SJCRH30 (cell line): ENCODE measurements at places on chromosomes 5 and 9.

GRCh38 chr5:177524539-177524900 lies 7.8 kb upstream of the DDX41 start:
- no peak for DNase-seq

GRCh38 chr9:5195463-5195862 lies 10.0 kb upstream of the INSL6 start:
- DNase-seq: no peak

GRCh38 chr9:77648234-77649108 lies at the start of gene GNA14:
GNA14 (minus strand) TSS chr9:77648322; CDS start chr9:77647793, 529 bp downstream.
- DNase-seq: no peak

DNA sequence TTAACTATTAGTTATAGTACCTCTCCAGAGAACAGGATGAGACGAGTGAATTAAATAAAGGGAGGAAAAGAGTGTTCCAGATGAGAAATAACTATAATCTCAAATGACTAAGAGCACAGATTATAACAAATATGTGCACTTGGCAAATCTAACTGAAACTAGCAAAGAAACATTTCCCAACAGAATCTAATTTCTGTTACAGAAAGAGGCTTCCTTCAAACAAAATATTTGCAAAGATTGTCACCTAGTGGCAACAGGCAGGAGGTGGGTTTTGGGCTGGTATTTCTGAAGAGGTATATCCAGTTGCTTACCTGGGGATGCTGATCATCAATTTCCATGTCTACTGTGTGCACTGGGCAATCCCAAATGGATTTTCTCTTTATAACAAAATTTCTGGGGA lies 5.6 kb upstream of the SPDL1 start:
- no peak for DNase-seq

GRCh38 chr9:129664746-129665388 lies 580 bp upstream of the PRRX2 start:
- DNase-seq: no peak

- DNase-seq: no peak
Observed at GRCh38 chr5:115838885-115839518, 2.4 kb downstream of the ATG12 start.

DNA sequence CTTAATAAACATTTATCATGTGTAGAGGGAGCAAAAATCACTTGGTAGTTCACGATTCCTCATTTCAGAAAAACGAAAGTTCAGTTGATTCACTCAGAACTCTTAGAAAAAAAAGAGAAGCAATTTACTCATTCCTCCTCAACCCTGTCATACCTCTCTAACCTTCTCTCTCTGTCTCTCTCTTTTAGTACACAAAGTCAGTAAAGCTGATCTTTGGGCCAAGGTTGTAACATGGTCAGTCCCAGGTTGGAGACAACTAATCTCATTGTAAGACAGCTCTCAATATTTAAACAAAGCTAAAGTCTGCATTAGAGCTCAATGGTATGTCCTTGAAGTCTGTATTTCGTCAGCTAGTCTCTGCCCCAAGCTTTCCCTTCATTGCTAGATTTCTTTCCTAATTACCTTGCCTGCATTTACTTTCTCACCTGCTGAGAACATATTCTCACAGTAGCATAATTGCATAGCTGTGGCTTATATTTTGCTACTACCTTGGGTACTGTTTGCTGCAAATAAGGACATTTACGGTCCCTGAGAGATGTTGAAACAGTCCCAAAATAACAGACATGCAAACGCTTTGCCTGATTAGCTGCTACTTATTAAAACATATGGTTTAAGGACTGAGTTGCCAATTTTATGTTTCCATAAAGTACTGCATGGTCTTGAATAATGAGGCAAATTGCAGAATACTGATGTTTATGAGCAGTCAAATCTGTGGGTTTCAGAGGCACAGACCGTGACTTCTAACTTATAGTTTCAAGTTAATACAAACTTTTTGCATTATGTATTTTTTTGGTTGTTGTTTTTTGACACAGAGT lies 138.3 kb downstream of the GPBP1 start:
- DNase-seq: no peak

DNA sequence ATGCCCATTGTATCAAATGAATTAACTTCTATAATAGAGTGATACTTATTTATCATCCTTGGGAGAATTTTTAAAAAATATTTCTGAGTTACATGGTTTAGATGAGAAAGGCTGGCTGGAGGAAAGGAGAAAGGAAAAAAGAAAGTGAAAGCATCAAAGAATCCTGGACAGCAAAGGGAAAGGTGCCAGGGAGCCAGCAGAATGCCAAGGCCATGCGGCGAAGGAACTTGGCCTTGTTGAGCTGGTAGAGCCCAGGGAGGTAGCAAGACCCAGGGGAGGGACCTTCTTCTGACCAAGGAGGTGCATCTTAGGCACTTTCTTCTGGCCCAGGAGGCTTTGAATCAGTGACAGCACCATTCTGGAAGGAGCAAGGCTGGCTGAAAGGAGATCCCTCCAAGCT lies 240.5 kb downstream of the ENC1 start:
- DNase-seq: no peak

DNA sequence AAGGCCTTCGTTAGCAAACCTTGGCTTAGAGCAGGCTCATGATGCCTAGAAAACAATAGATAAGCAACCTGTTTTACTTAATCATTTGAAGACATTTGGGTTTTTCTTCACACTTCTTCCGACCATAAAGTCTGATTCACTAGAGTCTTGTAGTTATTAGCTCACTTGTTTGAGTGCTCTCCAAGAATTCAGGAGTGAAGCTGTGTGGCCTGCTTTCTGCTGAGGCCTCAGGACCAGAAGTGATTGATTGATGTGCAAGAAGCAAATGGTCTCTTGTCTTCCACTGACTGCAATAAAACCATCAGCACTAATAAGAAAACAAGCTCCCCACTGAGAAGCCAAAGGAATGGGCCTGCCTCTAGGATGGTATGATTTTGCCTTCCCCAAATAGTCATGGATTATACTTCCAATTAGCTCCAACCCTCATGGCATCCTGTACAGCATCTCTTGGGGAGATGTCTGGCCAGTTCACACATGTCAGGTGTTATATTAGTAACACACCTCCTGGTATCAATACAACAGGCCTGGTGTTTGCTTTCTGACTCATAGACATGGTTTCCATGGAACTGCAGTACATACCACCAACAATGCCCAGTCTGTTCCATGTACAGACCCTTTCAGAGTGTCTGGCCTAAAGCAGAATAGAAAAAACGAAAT lies 317.6 kb downstream of the CWC27 start:
- no peak for DNase-seq

- no peak for DNase-seq
Observed at GRCh38 chr9:70539001-70539400, 124.5 kb upstream of the KLF9 start.

- DNase-seq: no peak
Observed at GRCh38 chr5:160451281-160451680, 29.6 kb downstream of the PTTG1 start.

GRCh38 chr9:119283078-119283794 lies 86.0 kb downstream of the BRINP1 start:
- DNase-seq: no peak

DNA sequence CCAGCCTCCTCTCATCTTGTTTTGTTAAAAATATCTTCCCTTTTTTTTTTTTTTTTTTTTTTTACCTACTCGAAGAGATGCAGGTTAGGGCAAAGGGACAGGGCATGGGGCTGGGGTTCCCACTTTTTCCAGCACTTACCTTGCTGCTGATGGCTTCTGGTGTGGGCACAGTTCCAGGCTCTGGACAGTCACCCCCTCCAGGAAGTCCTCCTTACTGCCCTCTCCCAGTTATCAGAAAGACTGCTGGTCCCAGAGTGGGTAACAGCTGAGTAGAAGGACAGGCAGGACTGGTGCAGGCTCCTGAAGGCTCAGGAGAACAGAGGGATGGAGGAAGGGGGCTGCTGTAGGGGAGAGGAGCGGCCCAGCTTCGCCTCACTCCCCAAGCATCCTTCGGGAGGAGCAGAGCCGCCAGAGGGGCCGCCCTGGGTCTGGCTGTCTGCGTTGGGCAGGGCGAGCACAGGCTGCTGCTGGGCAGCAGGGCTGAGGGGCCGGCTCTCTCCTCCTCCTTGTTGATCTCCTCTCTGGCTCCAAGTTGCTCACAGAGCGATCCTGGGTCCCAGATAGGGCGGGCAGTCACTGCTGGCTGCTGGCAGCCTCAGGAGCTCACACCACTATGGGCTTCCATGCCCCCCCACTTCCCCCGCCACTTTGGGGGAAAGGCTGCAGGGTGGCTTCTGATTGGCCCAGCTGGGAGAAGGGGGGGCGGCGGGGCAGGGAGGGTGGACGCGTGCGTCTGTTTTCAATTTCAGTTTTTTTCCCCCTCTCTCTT lies at the start of gene PDGFRB:
TSS of gene PDGFRB (minus strand) at position 588 of the 769 bp plus-strand sequence. CDS start 18,798 bp downstream, outside the sequence.
- DNase-seq: peak; percentile 89

DNA sequence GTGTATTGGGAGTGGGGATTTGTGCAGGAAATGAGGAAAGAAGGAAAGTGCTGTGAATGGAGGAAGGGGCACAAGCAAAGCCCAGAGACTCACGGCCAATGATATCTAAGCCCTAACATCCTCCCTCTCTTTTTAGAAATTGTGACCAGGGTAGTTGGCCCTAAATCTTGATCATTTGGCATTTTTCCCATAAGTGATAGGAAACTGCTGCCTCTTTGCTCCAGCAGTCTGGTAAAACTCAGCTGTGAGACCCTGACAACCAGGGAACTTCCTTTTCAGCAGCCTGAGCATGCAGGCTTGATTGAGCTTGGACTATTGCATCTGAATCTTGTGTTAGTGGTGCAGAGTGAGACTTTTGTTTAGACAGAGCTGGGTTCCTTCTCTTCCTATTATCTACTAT lies 9.6 kb upstream of the ADRB2 start:
- DNase-seq: no peak

GRCh38 chr9:5188060-5188984 lies 2.9 kb upstream of the INSL6 start:
- DNase-seq: no peak

DNA sequence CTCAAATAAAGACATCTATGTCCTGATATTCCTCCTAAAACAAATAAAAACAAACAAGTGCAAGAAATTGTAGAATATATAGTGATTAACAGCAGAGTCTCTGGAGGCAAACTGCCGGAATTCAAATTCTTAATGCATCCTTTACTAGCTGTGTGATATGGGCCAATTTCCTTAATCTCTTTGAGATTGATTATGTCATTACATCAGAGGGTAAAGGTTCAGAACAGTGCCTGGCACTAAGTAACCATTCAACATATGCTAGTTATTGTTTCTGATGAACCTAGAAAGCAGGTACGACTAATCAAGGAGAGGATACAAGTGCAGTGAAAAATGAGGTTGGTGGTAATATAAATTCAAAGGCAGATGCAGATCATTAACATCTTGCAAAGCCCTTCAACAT lies 81.1 kb upstream of the ADAMTS19 start:
- DNase-seq: no peak

GRCh38 chr5:6838736-6839135 lies 125.5 kb downstream of the TENT4A start:
- DNase-seq: no peak

GRCh38 chr5:78644741-78645300 lies 3.8 kb downstream of the LHFPL2 start:
- DNase-seq: no peak

DNA sequence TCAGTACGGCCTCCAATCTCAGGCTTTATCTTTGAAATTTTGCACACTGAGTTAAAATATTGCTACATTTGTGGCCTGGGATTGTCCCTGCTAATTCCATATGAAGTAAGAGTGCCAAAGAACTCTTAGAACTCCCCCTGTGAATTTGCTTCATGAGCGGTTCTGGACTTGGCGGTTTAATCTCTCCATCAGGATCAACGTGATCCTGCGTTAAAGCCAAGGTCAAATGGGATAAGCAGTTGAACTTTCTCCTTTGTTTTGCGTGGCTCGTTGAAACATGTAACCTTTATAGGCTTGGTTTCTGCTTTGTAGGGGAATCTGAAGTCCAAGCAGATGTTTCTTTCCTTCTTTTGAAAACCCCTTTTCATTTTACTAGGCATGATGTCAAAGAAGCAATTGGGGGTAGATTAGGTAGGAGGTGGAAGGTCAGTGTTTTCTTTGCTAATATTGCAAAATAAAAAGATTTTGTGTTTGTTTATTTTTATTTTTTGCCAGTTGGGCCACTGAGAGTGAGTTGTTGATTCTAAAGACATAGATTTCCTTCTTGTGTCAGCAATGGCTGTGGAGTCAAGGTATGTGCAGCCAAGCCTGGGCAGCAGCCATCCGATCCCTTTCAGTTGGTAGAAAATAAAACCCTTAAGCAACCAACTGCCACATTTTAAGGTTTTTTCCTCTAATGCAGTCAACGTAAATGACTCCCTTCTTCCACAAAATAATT lies 390.8 kb downstream of the NNT start:
- DNase-seq: no peak
